ENCODE measurements at places on chromosomes 4 and X. TPM values are rescaled to one million over a fixed set of nuclear protein-coding genes. Genes with fewer than 3 reads are reported as not detected.

The ODAM gene
- not detected for total RNA-seq

The GAGE12J gene
- not detected for total RNA-seq

The TXK gene
- total RNA-seq, result 0.64 TPM

The KIF4A gene
- total RNA-seq, result 8.1 TPM

The DCHS2 gene
- total RNA-seq, result under 0.01 TPM

The HELQ gene
- 11.6 TPM for total RNA-seq

The TREX2 gene
- 1.9 TPM for total RNA-seq

The PWWP3B gene
- total RNA-seq, result 5.2 TPM

All from fibroblast of villous mesenchyme (primary cell).